ENCODE measurements at places on chromosomes 7 and 10. TPM values are rescaled to one million over a fixed set of nuclear protein-coding genes. Genes with fewer than 3 reads are reported as not detected.

GRCh38 chr7:116575853-116576252 lies 51.0 kb downstream of the CAV1 start:
- DNase-seq, result no peak

The PDE6C gene
- not detected for total RNA-seq

- no peak for DNase-seq
Measured at GRCh38 chr7:90180011-90180585, 25.8 kb downstream of the STEAP1 start.

DNA sequence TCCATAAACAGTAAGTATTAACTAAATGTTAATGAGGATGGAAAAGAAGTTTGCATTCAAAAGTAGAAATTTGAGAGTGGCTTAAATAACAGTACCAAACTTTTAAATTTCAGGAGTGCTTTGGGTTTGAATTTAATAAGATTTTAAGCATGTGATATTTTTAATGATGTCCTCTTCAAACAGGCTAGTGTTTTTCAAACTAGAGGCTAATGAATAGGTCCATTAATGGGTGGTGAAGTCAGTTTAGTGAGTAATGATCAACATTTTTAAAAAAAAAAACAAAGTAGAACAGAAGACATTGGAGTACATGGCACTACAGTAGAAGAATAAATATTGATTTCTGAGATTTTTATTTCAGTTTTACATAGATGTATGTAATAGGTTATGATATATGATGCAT lies 72.9 kb downstream of the AKAP9 start:
- no peak for DNase-seq

The DGKI gene
- 1.3 TPM for total RNA-seq

- DNase-seq, result no peak
Measured at GRCh38 chr7:151205730-151206129, 4.6 kb downstream of the H2BK1 start.
